Activated naive CD4-positive, alpha-beta T cell treated with anti-CD3 and anti-CD28 coated beads, Interleukin-2, amount 50 U/mL, for 16 hours (primary cell): ENCODE measurements at places on chromosomes 7 and 10.
A peak's percentile ranks its signal among the peaks of the same experiment; 100 is the strongest.

DNA sequence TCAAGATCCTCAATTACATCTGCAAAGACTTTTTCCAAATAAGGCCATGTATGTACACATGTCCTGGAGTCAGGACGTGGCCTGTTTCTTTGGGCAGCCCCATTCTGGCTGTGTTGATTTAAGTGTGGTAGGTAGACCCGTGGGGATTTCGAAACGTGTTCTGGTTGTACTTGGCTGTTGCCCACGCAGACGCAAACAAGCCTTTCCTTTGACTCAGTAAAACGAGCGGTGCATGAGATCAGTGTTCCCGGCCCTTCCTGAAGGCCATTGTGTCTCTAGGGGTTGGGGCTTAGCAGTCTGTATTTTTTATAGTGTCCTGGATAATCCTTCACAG lies 64.8 kb upstream of the DNAJB6 start:
- no peak for DNase-seq

- DNase-seq = no peak
Measured at GRCh38 chr7:142711196-142711595, 38.1 kb upstream of the PRSS1 start.

GRCh38 chr10:69335063-69335587 lies 56.8 kb downstream of the HK1 start:
- no peak for DNase-seq

DNA sequence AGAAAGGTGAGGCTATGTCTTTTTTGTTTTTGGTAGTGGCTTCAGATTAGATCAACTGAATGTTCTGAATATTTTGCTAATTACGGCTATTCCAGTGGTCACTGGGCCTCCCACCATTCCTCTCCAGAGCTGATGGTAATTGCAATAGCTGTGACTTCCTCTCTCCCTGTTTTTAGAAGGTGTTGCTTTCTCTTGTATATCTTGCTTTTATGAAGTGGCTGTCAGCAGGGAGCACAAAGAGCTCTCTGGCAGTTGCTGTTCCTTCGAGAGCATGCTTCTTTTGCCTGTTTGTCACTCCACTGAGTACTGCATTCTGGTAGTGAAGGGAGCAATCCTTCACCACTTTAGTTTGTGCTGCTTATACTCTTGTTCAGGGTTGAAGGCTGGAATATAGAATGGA lies 133.3 kb downstream of the EXOC4 start:
- DNase-seq = no peak

- no peak for DNase-seq
Measured at GRCh38 chr7:111527545-111527944, 34.7 kb downstream of the IMMP2L start.

DNA sequence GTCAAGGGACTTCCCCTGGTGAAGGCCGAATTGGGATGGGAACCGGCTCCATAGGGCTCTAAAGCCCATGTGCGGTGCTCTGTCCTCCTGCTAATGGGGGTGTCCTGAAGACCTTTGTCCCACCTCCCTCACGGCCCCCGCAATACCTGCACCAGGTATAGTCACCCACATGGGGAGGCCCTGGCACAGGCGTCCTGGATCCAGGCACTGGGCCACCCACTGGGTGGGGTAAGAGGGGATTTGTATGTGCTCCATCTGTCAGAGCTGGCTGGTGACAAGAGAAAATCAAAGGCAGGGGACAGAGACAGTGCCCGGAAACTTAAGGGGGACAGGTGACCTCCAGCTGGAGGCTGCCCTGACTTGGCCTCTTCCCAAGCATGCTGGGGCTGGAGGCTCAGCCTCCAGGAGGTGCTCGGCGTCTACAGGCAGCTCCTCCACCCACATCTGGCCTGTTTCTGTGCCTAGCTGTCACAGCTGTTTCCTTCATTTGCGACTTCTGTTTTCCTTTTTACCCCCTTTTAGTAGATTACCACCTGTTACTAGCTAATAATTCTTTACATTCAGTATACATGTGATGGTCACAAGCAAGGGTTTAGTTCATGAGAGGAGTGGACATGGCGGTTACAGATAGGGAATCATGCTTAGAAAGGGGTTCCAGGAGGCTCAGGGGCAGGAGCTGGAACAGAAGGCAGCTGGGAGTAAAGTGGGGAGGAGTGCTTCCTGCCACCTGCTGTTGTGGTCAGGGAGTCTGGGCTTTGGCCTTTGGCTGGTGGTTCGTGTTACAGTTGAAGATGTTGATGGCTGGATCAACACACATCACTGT lies 2.3 kb upstream of the CUZD1 start:
- no peak for DNase-seq

GRCh38 chr7:21146642-21147423 lies 281.1 kb upstream of the SP4 start:
- no peak for DNase-seq

DNA sequence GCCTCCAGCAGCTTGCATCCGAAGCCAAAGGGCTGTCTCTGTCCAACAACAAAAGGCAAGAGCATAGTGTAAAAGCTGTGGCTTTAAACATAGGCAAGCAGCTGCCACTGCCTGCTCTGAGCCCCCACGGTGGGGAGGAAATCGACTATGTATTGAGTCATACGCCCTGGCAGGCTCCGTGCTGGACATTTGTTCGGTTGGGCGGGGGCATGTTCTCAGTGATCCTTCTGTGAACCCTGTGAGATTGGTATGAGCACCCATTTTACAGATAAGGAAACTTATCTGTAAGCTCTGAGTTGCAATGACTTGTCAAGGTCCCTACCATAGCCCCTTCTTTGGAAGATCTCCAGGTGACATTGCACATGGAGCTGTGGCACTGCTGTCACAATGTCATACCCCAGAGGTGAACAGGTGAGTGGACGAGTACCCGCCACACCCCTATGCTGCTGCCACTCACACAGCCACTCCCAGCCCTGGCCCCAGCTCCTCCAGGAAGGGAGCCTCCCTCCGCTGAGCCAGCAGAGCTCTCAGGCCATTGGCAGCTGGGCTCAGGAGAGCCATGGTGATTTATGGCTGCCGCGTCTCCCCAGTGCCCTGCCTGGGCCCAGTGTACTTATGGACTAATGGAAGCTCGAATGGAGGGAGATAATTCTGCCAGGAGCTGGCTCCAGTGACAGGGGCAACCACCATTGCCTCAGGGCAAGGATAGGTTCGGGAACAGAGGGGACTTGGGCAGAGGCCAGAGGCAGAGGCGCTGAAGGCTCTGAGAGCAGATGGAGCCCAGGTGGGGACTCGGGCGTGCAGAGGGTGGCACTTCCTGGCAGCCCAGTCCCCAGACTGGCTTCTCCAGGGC lies 43.7 kb downstream of the UNC5B start:
- no peak for DNase-seq

DNA sequence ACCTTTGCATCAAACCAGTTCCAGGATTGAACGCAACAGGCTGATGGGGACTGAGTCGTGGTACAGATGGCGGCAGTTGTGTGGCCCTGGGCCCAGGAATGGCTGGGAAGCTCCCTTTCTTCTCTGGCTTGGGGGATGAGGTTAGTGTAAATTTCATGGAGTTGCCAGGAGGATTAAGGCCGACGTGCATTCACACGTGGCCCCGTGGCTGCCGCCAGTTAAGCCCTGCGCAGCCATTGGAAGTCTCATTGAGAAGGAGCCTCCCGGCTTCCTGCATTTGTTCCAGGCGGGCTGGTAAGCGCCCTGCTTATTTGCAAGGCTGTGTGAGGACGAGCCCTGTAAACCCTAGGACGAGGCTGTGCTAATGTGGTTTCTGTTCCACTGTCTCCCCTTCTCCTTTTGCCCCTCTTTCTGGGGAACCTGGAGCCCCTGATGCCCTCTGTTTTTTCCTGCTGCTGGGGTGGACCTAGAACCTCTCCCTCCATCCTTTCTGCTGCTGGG lies 174.7 kb upstream of the TNRC18 start:
- DNase-seq = no peak

DNA sequence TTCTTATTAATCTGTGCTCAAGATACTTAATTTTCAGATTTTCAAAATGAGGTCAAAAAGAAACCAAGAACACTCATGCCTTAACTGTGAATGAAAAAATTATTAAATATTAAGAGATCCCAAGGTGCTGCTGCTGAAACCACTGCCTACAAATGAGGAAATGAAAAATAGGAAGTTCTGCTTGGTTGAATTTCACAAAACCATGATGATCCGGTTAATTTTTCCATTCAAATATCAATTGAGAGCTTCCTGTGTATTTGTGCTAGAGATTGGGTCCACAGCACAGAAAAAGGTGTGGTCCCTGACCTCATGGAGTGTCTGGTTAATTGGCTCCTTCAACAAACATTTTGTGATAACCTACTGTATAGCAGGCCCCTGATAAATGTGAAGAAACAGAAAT lies 132.7 kb upstream of the YAE1 start:
- no peak for DNase-seq

- no peak for DNase-seq
Measured at GRCh38 chr7:121032645-121033460, 44.3 kb downstream of the CPED1 start.

DNA sequence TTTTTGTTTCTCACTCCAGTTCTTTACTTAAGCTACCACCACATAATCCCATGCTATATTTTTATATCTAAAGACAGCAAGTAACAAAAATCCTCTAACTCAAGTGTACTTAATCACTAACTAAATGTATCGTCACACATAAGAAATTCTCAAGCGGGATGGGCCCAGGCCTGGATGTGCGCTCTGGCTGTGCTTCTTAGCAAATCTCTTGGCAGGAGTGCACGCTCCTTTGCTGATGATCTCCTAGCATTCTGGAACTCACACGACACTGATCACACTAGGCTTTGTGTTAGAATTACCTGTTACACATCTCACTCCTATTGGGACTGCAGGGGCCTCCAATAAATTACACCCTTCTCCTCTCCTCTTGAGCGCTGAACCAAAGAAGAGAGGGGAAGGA lies 46.7 kb upstream of the CALD1 start:
- no peak for DNase-seq

- no peak for DNase-seq
Measured at GRCh38 chr10:11898372-11899066, 75.4 kb downstream of the PROSER2 start.

DNA sequence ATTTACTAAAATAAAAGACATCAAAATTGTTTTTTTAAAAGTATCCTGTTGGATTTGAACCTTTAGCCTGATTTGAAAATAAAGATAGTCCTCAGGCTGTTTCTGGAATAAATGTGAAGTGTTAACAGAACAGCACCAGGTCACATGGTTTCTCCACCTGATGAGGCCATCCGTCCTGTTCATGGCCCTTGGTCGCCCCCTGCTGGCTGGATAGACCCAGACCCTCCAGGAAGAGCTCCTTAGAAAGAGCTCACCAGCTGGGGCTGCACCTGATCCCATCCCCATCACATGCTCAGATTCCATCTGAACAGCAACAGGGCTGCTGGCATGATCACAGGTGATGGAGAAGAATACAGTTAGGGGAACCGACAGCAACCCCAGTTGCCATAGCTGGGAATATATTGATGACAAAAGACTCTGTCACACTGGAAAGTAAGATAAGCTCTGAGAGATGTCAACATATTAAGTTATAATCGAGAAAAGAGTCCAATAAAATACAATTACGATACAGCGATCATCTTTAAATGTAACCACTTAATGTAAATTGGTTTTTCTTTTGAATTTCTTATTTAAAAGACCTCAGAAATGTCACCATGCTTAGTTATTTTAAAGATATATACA lies 4.8 kb downstream of the OR2A14 start:
- peak; percentile 92 for DNase-seq

DNA sequence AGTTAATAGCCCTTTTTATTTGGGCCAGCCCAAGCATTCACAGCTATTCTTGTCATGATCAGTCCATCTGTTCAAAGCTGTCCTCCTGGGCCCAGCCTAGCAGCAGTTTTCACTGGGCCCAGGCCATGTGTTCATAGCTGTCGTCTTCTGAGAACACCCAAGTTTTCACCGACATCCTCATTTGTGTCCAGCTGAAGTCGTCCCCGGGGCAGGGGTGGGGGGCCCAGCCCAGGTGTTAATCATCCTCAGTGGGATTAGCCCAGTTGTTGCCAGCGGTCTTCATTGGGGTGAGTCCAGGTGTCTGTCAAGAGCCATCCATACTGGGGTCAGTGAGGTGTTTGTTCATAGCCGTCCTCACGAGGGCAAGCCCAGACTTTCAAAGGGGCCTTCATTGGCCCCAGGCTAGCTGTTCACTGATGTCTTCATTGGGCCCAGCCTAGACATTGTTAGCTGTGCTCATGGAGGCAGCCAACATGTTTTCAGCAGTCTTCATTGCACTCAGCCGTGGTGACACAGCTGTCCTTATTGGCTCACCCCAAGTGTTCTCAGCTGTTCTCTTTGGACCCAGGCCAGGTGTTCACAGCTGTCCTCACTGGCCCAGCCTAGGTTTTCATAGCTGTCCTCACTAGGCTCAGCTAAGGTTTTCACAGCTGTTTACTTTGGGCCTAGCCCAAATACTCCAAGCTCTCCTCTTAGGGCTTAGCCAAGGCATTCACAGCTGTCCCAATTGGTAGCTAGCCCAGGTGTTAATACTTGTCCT lies 10.0 kb downstream of the FRG2B start:
- no peak for DNase-seq

GRCh38 chr7:157841773-157842370 lies 505.1 kb downstream of the DNAJB6 start:
- no peak for DNase-seq

- DNase-seq = no peak
Measured at GRCh38 chr10:99689461-99689860, 30.2 kb downstream of the ENTPD7 start.

GRCh38 chr10:1050145-1050544 lies 1.2 kb upstream of the IDI1 start:
- peak; percentile 32 for DNase-seq

DNA sequence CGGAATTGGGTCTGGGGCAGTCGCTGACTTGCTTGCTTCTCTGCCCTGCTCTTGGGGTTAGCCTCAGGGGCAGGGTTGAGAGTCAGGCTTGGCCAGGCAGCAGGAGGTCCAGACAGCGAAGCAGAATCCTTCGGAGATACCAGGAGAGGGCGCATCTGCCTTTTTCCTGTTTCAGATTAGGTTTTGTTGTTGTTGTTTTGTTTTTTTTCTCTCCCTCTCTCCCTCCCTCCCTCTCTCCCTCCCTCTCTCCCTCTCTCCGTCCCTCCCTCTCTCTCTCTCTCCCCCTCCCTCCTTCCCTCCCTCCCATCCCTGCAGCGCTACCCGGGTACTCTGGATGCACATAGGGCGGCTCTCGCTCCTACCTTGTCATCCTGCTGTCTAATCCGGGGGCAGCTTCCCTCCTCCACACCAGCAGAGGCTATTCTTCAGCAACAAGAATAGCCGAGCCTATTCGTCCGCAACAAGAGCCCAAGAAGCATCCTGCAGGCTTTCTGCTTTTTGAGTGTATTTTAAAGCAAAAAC lies 758 bp upstream of the OPTN start:
- DNase-seq = peak; percentile 24

- no peak for DNase-seq
Measured at GRCh38 chr7:82527851-82528250, 84.3 kb upstream of the CACNA2D1 start.
